Activated naive CD8-positive, alpha-beta T cell treated with anti-CD3 and anti-CD28 coated beads, Interleukin-2, amount 50 U/mL, for 24 hours (primary cell): ENCODE measurements at places on chromosomes 2 and 18.

DNA sequence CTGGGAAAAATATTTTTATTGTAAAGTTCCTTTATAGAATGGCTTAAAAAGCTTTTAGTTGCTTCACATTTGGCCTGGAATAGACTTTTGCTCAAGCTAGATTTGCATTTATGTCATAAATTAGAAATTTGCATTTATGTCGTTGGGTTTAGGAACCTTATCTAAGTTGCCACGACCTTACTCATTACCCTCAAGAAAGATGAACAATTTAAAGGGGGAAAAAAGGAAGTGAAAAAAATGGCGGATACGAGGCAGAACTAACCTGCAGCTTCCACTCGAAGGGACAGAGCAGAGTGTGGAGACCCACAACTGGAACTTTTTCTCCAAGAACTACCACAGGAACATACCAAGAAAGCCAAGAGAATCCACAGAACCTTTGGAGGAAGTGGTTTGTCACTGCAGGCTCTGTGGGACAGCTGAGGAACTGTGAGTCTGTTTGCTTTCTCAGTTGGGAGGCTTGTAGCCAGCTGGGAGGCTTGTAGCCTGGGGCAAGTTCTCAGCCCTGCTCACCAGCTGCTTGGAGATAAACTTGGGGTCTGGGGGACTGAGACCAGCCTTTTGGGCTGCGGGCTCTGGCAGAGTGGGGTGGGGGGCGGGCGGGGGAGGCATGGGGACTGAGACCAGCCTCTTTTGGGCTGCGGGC is 349.9 kb upstream of the MEIS1 start:
- H3K27ac ChIP-seq = no peak overlapping the region
- H3K27me3 ChIP-seq = peaks cover 4% of the 10 kb centered on the region
- no peak overlapping the region for H3K4me3 ChIP-seq
- no peaks in the 10 kb centered on the region for H3K4me1 ChIP-seq

- no peak for DNase-seq
- H3K4me1 ChIP-seq = no peaks in the 10 kb centered on the region
- peaks cover 37% of the 10 kb centered on the region for H3K27me3 ChIP-seq
- no peak overlapping the region for H3K4me3 ChIP-seq
- H3K36me3 ChIP-seq = no peaks in the 10 kb centered on the region
Measured at GRCh38 chr2:218832520-218832919, 917 bp upstream of the PRKAG3 start.

GRCh38 chr2:120875431-120875830 is 139.8 kb downstream of the GLI2 start:
- no peaks in the 10 kb centered on the region for H3K4me1 ChIP-seq
- DNase-seq = no peak
- peaks cover 2% of the 10 kb centered on the region for H3K27me3 ChIP-seq
- no peak overlapping the region for H3K4me3 ChIP-seq

GRCh38 chr2:232833830-232834229 is 36.2 kb upstream of the SNORC start:
- peaks cover 39% of the 10 kb centered on the region for H3K36me3 ChIP-seq
- H3K27me3 ChIP-seq = no peaks in the 10 kb centered on the region
- no peak overlapping the region for H3K27ac ChIP-seq
- DNase-seq = no peak
- H3K4me3 ChIP-seq = no peak overlapping the region
- peaks cover 20% of the 10 kb centered on the region for H3K4me1 ChIP-seq

DNA sequence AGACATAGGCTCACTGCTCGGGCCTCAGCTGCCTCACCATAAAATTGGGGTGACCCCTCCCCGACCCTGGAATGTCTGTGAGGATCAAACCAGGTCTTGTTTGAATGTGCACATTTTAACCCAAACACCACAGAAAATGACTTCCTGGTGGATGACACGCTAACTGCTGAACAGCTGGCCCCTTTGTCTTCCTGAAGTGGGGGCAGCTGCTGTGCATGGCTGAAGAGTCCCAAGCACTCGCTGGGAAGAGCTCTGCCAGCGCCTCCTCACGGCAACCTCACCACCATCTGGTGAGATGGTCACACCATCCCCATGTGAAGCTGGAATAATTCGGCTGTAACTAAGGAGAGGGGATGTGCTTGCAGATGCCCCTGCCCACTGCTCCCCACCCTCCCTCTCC is 34.0 kb downstream of the AQP12A start:
- no peak overlapping the region for H3K4me3 ChIP-seq
- no peaks in the 10 kb centered on the region for H3K36me3 ChIP-seq
- DNase-seq = no peak
- no peak overlapping the region for H3K27ac ChIP-seq

DNA sequence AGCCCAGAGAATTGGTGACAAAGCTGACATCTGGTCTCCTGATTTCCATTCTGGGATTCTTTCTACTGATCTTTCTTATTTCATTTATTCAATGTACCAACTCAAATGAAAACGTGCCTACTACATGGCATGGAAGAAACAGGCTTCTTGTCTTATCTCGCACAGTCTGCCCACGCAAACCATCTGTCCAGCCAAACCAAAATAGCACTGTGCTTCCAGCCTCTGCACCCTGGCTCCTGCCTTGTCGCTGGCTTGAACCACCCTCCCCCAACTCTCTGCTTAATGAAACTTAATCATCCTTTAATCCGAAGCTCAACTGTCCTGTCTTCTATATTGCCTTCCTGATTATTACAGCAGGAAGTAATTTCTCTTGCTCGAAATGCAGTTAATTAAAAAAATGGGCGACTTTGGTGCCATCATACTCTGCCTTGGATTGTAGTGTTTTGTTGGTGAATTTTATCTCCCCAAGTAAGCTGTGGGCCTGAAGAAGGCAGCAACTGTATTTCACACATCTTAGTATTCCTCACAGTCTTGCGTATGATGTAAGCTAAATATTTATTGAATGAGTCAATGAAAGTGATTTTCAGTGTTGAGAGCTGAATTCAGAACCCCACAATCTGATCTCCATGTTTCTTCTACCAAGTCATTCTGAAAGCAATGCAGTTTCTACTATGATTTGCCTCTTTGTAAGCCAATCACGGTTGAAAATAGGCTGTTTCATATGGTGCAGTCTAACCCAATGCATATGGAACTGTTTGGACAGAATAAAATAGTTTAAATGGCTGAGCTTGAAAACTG is 190.8 kb downstream of the TMEM247 start:
- DNase-seq = no peak
- no peak overlapping the region for H3K27ac ChIP-seq
- H3K4me3 ChIP-seq = no peak overlapping the region
- H3K36me3 ChIP-seq = peaks cover 3% of the 10 kb centered on the region

- H3K27me3 ChIP-seq = peaks cover 13% of the 10 kb centered on the region
- no peaks in the 10 kb centered on the region for H3K36me3 ChIP-seq
- DNase-seq = no peak
- H3K27ac ChIP-seq = no peak overlapping the region
- peaks cover 6% of the 10 kb centered on the region for H3K4me1 ChIP-seq
- H3K4me3 ChIP-seq = no peak overlapping the region
Measured at GRCh38 chr2:45263147-45263546, 253.9 kb upstream of the SIX2 start.

GRCh38 chr18:56983275-56983992 is 163.5 kb upstream of the BOD1L2 start:
- H3K4me1 ChIP-seq = no peaks in the 10 kb centered on the region
- H3K36me3 ChIP-seq = no peaks in the 10 kb centered on the region
- DNase-seq = no peak
- no peak overlapping the region for H3K27ac ChIP-seq

DNA sequence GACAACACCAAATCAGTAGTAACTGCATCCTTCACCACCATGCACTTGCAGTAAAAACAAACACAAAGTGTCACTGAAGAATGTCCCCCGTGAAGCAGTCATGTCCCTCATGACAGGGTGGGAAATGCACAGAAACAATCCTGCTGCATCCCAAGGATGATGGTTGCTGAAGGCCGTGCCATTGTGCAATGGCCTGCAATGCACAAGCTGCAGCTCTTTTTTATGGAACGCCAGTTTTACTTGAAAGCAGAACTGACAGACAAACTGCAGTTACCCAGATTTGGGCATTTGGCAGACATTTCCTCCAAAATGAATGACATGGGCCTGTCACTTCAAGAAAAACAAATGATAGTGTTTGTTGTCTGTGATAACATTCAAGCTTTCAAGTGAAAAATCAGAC is 2.4 kb upstream of the CHST10 start:
- H3K4me1 ChIP-seq = peaks cover 27% of the 10 kb centered on the region
- no peak overlapping the region for H3K4me3 ChIP-seq
- H3K27ac ChIP-seq = no peak overlapping the region
- no peak for DNase-seq

GRCh38 chr2:65710779-65711295 is 278.4 kb upstream of the SPRED2 start:
- H3K4me3 ChIP-seq = no peak overlapping the region
- no peaks in the 10 kb centered on the region for H3K36me3 ChIP-seq
- H3K27ac ChIP-seq = no peak overlapping the region

GRCh38 chr2:208466151-208466919 is 59.7 kb downstream of the PTH2R start:
- DNase-seq = peak; percentile 2
- H3K27me3 ChIP-seq = peaks cover 6% of the 10 kb centered on the region
- no peaks in the 10 kb centered on the region for H3K36me3 ChIP-seq
- no peak overlapping the region for H3K27ac ChIP-seq

- peaks cover 30% of the 10 kb centered on the region for H3K27me3 ChIP-seq
- H3K36me3 ChIP-seq = no peaks in the 10 kb centered on the region
- H3K4me3 ChIP-seq = no peak overlapping the region
- peaks cover 5% of the 10 kb centered on the region for H3K4me1 ChIP-seq
Measured at GRCh38 chr2:42052702-42053481, 5.1 kb downstream of the PKDCC start.

DNA sequence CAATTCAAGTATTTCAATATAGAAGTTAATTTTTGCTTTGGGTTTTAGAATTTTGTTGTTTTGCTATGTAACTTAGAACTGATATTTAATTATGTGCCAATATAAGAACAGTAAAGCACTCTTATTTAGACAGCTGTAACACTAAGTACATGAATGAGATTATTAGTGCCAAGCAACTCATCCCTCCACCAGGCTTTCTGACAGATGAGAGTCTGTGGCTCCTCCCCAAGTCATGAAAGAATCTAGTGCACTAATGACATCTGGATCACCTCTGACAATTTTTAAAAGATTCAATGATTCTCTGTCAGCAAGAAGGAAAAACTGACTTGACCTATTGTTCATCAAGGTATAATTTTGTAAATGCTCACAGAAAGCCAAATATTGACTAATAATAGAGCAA is 67.8 kb downstream of the TMEFF2 start:
- H3K27me3 ChIP-seq = peaks cover 4% of the 10 kb centered on the region
- H3K4me1 ChIP-seq = no peaks in the 10 kb centered on the region
- no peak overlapping the region for H3K4me3 ChIP-seq

GRCh38 chr2:134846213-134846612 is 7.8 kb downstream of the ACMSD start:
- DNase-seq = no peak
- no peaks in the 10 kb centered on the region for H3K36me3 ChIP-seq
- H3K27me3 ChIP-seq = no peaks in the 10 kb centered on the region
- no peak overlapping the region for H3K4me3 ChIP-seq
- H3K27ac ChIP-seq = no peak overlapping the region
- no peaks in the 10 kb centered on the region for H3K4me1 ChIP-seq

DNA sequence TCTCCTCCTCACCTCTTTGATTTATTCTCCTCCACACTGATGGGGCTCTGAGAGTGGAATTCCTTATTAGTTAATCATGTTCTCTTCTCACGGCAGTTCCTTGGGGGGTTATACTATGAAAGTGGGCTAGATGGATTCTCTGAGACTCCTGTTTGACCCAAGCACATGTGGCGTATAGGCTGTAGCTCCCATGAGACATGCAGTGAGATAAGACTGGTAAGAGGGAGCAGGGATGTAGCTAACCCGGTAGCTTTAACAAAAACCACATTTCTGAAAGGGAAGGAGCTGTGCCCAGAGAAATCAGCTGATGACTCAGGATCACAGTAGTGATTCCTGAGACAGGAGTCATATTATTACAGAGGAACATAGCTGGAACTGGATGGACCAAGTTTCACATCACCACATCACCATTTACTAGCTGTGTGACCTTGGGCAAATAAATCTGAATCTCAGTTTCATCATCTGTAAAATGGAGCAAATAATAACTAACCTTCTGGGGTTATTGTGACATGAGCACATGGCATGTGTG is 82.9 kb downstream of the CRIM1 start:
- peaks cover 20% of the 10 kb centered on the region for H3K36me3 ChIP-seq
- H3K4me1 ChIP-seq = peaks cover 12% of the 10 kb centered on the region
- DNase-seq = no peak
- no peak overlapping the region for H3K4me3 ChIP-seq

GRCh38 chr18:60753753-60754152 is 381.2 kb upstream of the MC4R start:
- no peaks in the 10 kb centered on the region for H3K36me3 ChIP-seq
- no peaks in the 10 kb centered on the region for H3K4me1 ChIP-seq
- no peak overlapping the region for H3K4me3 ChIP-seq
- DNase-seq = no peak
- H3K27me3 ChIP-seq = no peaks in the 10 kb centered on the region

DNA sequence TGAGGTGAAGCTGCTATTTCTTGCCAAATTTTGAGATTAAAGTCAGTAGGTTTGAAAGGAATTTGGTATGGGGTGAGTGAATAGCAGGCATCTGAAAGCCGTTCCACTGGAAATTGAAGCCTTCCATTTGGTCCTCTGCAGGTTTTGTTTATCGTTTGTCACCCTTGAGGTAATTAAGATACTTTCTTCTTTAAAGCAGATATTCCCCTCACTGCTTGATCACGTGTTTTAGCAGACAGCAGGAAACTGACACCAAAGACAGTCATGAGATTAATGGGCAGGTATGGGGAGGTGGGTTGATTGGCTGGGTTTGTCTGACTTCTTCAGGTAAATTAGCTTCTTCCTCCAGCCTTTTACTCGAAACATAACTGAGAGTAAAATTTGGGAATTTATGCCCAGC is 10.7 kb downstream of the LPIN1 start:
- H3K27me3 ChIP-seq = no peaks in the 10 kb centered on the region
- no peak for DNase-seq
- H3K27ac ChIP-seq = peak overlapping the region; percentile 76
- peaks cover 85% of the 10 kb centered on the region for H3K4me1 ChIP-seq
- H3K36me3 ChIP-seq = peaks cover 8% of the 10 kb centered on the region

GRCh38 chr2:77922567-77922966 is 400.4 kb upstream of the LRRTM4 start:
- no peak overlapping the region for H3K4me3 ChIP-seq
- no peaks in the 10 kb centered on the region for H3K36me3 ChIP-seq
- no peaks in the 10 kb centered on the region for H3K27me3 ChIP-seq
- no peak for DNase-seq
- H3K27ac ChIP-seq = no peak overlapping the region

DNA sequence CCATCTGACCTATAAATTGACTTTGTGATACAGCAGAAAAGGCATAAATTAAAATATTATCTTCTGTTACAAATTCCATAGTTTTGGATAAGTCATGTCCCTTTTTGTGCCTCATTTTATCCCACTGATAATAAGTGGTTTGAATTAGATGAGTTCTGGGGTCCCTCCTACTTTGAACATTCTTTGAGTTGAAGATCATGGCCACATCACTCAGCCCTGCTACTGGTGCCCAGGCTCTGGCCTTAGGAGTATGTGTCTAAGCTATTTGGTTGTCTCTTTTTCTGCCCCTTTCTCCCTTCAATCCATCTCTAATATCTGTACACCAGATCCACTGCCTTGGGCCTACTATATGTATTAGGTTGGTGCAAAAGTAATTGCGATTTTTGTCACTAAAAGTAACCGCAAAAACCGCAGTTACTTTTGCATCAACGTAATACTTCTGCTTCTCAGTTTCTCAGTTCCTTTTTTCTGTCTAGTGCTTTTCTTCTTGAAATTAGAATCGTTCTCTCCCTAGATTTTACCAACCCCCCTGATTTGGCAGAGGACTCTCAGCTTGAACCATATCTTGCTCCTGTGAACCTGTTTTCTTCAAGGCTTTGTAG is 362.5 kb upstream of the TNP1 start:
- no peak for DNase-seq
- peak overlapping the region; percentile 29 for H3K4me3 ChIP-seq
- peaks cover 12% of the 10 kb centered on the region for H3K27me3 ChIP-seq
- H3K27ac ChIP-seq = peak overlapping the region; percentile 86
- H3K4me1 ChIP-seq = peaks cover 60% of the 10 kb centered on the region
- peaks cover 6% of the 10 kb centered on the region for H3K36me3 ChIP-seq
